ENCODE measurements at places on chromosomes 6 and 20.

GRCh38 chr20:58054780-58055373, 173.6 kb downstream of the ANKRD60 start:
- DNase-seq = no peak

- no peak for DNase-seq
Observed at GRCh38 chr20:48826883-48827771, 672 bp downstream of the PREX1 start.

- no peak for DNase-seq
Observed at GRCh38 chr20:58880994-58881752, 28.7 kb downstream of the GNAS start.

DNA sequence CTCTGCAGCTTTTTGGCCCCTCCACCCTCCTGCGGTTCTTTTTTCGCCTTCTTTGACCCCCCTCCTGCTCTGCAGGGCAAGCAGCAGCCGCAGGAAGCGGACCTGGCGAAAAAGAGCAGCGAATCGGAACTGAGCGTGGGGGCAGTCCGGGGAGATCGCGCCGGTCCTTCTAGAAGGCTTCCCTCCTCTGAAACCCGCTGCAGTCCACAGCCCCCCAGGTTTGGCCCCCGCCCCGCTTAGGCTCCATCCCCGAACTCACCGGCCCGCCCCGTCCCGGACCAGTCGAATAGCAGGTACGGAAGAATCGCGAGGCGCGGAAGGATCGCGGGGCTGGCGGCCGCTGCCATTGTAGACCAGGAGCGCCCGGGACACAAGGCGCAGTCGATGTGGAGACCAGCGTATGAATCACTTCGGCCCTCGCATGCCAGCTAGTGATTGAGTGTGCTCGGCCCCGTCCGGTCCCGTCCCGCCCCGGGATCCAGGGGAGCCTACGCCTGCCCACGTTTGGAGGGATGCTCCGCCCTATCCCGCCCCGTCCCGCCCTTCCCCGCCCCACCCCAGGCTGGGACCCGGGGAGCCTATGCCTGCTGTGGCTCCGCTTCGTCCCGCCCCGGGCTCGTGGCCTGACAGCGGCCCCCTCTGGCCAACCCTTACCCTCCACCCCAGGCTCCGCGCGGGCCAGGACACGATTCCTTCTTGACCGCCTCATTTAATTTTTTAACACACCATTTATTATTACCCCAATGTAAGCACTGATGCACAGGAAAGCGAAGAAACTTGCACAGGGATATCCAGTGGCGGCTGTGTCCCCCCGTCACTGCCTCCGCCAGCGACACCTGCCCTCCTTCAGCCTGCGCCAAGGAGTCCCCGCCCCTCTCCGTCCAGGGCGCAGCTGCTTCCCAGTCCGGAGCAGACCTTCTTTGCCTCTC, at the start of gene ULBP3:
Gene ULBP3 (minus strand): TSS at position 402 of the 929 bp plus-strand sequence. CDS start 55 bp downstream, at position 347.
- no peak for DNase-seq

DNA sequence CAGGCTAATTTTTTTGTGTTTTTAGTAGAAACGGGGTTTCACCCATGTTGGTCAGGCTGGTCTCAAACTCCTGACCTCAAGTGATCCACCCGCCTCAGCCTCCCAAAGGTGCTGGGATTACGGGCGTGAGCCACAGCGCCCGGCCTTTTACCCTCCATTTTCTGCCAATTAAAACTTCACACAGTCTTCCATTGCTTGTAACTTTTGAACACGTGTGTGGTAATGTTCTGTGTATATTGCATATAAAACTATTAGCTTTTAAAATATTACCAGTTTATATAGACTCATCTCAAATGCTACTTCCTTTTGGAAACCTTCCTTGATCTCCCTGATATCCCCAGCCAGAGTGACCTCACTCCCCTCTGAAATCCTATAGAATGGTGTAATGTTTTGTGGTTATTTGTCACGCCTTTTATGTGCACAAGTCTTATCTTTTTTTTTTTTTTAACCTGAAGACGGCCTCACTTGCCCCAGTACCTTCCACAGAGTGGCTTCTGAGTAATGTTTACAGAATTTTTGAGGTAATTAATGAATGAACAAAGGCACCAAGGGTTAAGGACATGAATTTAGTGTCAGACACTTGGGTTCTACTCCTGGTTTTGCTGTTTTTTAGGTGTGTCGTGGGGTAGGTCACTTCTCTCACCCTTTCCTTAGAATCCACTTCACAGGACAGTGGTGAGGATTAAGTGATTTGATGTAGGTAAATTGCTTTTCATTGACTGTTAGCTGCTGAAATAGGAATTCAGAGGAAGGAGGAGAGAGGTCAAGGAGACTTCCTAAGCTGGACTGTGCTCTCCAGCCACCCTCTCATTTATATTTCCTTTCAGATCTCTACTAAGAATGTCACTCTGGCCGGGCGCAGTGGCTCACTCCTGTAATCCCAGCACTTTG, 11.2 kb upstream of the MMP24 start:
- no peak for DNase-seq

DNA sequence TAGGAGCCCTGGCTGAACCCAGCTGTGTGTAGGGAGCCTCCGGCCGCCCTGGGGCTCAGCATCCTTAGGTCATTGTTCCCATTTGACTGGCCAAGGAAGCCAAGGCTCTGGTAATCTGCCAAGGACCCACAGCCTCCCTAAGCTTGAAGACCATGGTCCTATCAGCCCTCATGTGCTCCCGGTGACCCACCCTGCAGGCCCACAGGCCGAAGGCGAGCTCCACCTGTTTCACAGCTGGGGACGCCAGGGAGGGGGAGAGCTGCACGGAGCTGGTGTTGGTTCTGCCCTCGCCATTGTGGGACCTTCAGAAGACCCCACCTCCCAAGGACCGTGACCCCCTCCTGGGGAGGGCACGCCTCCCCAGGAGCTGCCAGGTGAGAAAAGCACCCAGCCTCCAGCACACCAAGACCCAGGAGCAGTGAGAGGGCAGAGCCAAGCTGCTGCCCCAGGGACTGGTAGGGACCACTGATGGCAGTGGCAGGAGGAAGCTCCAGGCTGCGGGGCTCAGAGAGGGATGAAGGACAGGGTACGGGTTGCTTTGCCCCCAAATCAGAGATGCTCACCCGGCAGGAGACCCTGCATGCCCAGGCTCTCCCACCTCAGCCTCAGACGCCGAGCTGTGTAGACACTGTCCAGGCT, 30.7 kb upstream of the MRGBP start:
- DNase-seq = no peak

GRCh38 chr6:11994875-11995461, 17.1 kb upstream of the HIVEP1 start:
- DNase-seq = no peak

DNA sequence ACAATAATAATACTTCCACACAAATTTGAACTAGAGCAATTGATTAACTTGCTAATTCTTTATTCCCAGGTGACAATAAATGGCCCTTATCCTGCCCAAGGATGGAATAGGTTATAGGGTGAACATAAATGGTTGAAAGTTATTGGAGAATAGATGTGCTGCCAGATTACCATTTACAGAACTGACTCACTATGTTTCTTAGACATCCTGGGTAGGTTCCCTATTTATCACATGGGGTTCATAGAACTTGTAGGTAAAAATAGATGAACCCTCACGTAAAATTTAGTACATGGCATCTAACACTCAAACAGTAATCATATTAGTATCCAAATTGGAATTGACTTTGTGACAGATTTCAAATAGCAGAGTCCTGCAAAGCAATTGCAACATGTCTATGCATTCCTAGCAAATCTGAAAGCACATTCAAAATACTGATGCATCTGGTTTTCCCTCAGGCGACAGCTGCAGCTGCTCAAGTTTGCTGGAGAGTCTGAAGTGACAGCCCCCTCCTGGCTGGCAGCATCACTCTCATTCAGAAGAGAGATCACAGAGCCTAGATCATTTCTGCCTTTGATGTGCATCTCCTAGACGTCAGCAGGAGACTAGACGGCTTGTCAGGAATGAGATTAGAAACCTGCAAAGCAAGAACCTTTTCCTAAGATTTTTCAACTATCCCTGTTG, 80.2 kb upstream of the RNF217 start:
- no peak for DNase-seq

DNA sequence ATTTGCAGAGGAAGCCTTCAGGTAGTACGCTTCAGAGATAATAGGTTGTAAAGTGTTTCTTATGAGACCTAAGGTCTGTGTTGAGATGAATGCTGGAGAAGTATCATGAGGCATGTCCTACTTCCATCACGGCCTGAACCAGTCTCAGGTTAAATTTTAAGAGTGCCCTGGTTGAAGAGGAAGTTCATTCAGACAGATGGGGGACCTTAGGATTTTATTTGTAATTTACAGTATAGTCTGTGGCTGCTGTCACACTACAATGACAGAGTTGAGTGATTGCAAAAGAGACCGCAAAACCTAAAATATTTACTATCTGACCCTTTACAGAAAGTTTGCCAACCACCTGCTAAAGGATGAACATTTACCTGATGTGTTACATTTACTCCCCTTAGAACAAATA, 70.9 kb downstream of the UST start:
- no peak for DNase-seq

DNA sequence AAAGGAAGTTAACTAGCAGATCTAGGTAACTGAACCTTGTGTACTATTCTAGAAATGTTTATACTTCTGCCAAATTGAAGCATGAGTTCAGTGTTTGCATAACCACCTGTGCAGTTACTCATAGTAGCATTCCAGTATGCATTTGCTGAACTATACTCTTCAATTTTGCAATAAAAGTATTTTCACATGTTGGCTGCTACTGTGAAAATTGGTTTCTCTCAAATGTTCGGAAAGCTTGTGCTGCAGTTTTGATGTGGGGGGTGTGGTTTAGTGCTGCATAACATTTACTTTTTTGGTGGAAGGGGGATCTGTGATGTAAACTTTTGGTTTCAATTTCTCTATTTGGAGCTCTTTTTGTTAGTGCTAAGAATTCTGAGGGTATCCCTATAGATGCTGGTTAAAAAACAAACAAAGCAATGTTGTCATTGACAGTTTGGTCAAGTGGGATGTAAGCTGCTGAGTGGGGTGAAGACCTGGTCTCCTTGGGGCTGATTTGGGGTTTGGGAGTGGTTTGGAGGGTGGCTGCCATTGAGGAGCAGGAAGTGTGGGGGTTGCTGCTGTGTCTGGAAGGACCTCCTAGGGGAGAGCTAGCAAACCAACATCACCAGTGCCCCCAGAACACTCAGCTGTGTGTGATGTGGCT, 87.8 kb downstream of the CARMIL1 start:
- no peak for DNase-seq

DNA sequence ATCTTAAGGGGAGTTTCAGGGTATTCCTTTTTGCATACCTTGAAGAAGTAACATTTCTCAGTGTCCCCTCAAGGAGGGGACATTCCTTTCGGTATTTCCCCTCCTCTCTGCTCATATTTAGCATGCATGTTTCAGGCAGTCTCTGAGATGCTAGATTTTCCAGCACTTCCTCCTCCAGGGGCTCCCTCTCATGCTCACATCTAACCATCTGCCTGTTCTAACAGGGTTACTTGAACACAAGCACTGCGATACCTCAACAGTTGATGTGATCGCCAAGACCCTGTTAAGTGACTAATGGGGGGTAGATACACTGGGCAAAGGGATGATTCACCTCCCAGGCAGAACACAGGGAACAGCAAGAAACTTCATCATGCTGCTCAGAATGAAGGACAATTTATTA, 12.9 kb upstream of the MCM3 start:
- DNase-seq = no peak

- DNase-seq = no peak
Observed at GRCh38 chr6:11851387-11851786, 72.8 kb upstream of the ADTRP start.
